ENCODE measurements at places on chromosomes 7 and 10. TPM values are rescaled to one million over a fixed set of nuclear protein-coding genes. Genes with fewer than 3 reads are reported as not detected.

DNA sequence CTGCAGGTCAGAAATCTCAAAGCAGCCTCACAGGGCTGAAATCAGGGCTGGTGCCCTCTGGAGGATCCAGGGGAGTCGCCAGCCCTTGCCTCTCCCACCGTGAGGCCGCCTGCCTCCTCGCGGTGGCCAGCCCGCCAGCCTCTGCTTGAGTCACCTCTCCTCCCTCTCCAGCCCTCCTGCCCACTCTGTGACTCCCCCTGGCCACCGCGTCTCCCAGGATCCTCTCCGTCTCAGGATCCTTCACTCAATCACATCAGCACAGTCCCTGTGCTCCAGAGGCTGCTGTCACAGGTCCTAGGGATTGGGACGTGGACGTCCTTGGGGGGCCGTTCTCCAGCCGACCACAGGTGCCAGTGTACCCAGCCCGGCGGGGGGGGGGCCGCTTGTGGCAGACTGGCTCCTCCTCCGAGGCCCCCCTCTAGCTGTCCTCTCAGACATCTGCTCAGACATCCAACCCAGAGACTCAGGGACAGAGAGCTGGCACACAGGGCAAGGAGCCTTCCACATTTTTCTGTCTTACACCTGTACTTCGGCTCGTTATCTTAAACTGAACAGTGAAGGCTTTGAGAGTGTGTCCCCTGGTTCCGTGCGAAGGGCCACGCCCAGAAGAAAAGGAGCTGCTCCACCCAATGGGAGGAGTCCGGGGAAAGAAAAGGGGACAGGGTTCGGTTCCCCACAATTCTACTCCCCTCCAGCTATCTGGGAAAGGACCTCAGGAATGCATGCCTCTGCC lies 9.4 kb upstream of the PPP2R2D start:
- H3K27me3 ChIP-seq, result no peaks in the 10 kb centered on the region
- H3K36me3 ChIP-seq, result no peaks in the 10 kb centered on the region
- no peak for DNase-seq
- no peak overlapping the region for H3K27ac ChIP-seq
- peaks cover 4% of the 10 kb centered on the region for H3K4me1 ChIP-seq
- no peak overlapping the region for H3K4me3 ChIP-seq

- H3K27ac ChIP-seq, result no peak overlapping the region
- H3K4me3 ChIP-seq, result no peak overlapping the region
- H3K36me3 ChIP-seq, result no peaks in the 10 kb centered on the region
Observed at GRCh38 chr7:96723622-96724021, 14.0 kb upstream of the SEM1 start.

DNA sequence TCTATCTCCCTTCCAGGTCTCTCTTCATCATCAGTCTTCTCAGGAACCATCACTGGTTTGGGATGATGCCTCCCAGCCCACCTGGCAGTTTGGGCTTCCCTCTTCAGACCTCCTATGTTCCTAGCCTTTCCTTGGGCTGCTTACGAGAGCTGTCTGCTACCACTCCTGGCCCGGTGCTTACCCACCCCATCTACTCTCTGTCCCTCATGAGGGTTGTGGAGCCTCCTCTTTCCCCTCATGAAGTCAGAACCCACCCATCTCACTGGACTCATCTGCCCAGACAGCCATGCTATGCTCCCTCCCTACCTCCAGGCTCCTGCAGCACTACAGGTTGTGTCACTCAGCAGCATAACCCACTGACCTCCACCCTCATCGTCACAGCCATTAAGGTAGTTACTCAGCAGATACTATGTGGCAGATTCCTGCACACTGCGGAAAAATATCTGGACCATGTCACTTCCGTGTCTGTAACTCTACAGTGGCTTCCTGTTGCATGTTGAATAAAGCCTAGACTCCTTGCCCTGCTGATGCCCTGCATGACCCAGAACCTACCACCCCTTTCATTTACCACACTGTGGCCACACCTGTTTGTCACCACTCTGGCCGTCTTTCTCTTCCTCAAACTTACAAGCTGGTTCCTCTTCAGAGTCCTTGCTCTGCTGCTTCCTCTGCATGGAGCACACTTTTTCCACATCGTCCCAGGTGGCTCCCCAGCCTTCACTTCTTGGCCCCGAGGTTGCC lies 2.0 kb downstream of the DBNL start:
- peak overlapping the region; percentile 87 for H3K27ac ChIP-seq
- no peak for DNase-seq
- H3K4me3 ChIP-seq, result peak overlapping the region; percentile 85
- no peaks in the 10 kb centered on the region for H3K27me3 ChIP-seq

DNA sequence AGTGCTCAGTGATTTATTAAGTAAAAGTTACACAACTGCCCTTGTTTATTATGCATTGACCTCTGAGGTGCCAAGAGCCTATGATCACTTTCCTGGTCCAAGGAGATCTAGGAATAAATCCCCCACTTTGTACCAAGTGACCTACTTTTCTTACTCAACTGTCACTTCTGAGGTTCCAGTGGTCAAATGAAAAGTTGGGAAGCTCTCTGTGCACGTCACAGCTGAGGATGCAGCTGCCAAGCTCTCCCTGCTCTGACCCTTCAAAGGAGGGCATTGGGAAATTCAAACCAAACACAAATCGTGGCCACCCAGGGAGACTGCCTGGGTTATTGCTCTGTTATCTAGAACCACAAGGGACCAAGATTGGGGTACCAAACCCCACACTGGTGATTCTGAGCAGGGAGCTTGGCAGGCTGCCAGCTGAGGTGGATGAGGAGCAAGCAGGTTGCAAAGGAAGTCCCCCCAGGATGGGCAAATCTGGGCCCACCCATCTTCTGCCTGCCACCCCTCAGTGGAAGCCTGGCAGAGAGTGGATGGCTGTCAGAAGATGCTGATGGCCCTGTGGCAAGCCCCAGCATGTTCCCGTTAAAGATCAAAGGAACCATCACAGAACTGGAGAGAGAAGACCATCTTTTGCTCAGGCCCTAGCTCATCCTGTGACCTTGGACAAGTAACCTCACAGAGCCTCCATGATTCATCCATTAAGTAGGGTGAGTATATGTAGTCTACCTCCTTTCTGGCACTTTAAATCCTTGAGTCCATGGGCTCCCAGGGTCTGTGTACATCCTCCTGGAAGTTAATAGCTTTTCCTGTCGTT lies 106.8 kb downstream of the PPP1R3C start:
- DNase-seq, result no peak
- H3K27me3 ChIP-seq, result peaks cover 4% of the 10 kb centered on the region
- no peak overlapping the region for H3K27ac ChIP-seq
- no peaks in the 10 kb centered on the region for H3K4me1 ChIP-seq

Gene TRPV5
- total RNA-seq, result not detected

Gene GPR15LG
- total RNA-seq, result not detected

GRCh38 chr10:62048470-62048869 lies 147.0 kb downstream of the ARID5B start:
- H3K27me3 ChIP-seq, result no peaks in the 10 kb centered on the region
- no peak for DNase-seq
- H3K4me1 ChIP-seq, result peaks cover 87% of the 10 kb centered on the region

Gene SPDYE6
- not detected for total RNA-seq

Gene EN2
- total RNA-seq, result not detected

DNA sequence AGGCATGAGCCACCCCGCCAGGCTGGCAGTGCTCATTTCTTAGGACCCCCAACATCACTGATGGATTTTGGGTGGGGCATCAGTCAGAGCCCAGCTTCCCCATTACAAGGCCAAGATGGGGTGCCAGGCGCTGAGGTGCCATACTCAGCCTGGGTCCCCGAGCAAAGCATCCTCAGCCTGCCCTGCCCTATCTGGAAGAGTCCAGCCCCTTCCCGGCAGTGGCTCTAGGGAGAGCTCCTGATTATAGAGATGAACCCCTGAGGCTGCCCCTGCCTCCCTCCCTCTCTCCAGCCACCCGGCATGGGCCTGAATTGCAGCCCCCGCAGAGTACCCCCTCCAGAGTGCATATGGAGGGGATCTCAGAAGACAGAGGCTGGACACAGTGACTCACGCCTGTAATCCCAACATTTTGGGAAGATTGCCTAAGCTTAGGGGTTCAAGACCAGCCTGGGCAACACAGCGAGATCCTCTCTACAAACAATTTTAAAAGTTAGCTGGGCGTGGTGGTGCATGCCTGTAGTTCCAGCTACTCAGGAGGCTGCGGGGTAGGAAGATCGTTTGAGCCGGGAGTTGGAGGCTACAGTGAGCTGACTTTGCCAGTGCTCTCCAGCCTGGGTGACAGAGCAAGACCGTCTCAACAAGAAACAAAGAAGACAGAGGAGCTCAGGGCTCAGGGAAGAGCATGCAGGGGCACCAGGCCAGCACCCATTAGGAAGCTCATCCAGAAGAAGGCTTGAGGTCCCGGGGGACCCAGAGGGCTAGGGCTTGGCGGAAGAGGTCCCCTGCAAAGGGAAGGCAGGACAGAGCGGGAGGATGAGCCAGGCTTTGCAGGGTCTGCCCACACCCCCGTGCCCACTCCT lies 13.3 kb downstream of the LAT2 start:
- no peak overlapping the region for H3K27ac ChIP-seq
- peaks cover 2% of the 10 kb centered on the region for H3K4me1 ChIP-seq
- DNase-seq, result no peak
- no peaks in the 10 kb centered on the region for H3K27me3 ChIP-seq
- peaks cover 13% of the 10 kb centered on the region for H3K36me3 ChIP-seq
- no peak overlapping the region for H3K4me3 ChIP-seq
